Stimulated activated CD4-positive, alpha-beta T cell treated with anti-CD3 and anti-CD28 coated beads, TNF-alpha, amount 100 ng/mL, for 48 hours (primary cell): ENCODE measurements at places on chromosomes 12 and 14.

DNA sequence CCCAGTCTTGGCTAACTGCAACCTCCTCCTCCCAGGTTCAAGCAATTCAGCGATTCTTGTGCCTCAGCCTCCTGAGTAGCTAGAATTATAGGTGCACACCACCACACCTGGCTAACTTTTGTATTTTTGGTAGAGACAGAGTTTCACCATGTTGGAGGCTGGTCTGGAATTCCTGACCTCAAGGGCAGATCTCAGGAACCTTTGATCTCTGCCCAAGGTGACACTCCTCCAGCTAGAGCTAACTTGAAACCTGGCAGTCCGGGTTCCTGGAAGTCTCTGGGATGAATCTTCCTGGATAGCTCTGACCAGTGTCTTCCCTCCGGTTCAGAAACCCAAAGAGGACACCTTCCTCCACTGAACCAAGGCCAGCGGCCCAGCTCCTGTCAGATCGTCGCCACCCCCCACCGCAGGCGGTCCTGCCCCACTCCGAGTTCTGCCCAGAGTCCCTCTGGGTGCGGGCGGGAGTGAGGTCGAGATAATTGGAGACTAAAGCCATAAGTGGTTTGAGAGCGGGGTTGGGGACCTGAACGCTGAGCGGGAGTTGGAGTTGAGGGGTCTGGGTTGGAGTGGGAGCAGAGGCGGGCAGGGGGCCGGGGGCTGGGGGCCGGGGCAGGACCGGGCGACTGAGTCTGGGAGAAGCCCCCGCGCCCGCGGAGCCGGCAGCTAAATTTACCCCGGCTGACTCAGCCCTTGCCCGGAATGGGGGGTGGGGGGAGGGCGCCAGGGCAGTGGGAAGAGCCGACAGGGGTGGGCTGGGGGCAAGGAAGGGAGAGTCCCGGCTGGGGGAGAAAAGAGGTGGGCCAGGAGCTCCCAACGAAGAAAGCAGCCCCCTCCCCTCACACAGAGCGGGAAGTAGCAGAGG, 4.7 kb downstream of the DDN start:
- no peak for DNase-seq

GRCh38 chr12:56874821-56875220, 59.4 kb downstream of the SDR9C7 start:
- DNase-seq: no peak

GRCh38 chr12:52499806-52500560, 6.9 kb upstream of the KRT6A start:
- DNase-seq: no peak

GRCh38 chr12:132162508-132163031, 18.3 kb downstream of the NOC4L start:
- no peak for DNase-seq

DNA sequence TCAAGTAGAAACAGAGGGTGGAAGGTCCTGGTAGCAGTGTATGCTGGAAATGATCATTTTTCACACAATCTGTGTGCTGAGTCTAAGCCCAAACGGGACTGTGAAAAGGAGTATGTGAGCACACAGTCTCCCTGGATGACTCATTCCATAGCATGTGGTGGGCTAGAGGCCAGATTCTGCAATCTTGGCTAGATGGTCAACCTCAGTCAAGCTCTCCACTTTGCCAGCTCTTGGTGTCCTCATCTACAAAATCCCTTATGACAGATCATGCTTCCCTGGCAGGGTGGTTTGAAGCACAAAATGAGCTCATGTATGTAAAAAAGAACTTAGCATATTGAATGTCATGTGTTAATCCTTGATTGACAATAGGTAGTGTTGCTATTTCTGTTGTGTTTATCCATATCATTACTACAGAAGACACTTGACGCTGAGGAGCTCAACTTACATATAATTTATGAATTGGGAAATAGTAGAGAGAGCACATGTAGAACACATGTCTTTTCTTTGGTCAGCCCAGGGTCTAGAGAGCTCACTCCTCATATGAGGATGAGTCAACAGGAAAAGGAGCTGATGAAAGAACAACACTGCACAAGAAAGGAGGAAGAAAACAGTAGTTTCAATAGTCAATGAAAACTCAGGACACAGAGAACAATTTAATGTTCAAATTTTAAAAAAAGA, 517.5 kb downstream of the BCL11B start:
- no peak for DNase-seq

- DNase-seq: no peak
Measured at GRCh38 chr12:3958534-3958933, 85.3 kb upstream of the PARP11 start.

DNA sequence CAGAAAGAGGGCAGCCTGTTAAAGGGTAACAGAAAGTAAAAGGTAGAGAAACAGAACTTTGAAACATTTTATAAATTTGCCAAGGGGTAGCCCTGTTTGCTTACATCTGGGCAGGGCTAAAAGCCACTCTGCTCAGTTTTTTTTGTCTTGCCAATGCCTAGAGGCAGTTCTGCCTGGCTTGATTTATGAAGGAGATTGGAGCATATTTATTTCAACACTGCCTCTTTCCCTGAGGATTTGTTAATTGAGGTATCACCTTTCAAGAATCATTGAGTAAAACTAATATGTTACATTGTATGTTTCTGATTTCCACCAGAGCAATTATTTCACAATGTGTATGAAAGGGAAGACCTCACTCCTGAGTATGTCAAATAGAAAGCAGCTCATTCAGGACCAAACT, 160.8 kb downstream of the GXYLT1 start:
- no peak for DNase-seq

- DNase-seq: no peak
Measured at GRCh38 chr12:47509398-47509851, 196.4 kb downstream of the RPAP3 start.

- DNase-seq: no peak
Measured at GRCh38 chr14:24887623-24888304, 162.2 kb downstream of the STXBP6 start.

- DNase-seq: no peak
Measured at GRCh38 chr12:91182636-91183455, at the start of gene DCN. TSS of gene DCN (minus strand) at chr12:91182817. CDS start at chr12:91178552, 4,265 bp downstream.

GRCh38 chr12:46318037-46318436, 49.2 kb upstream of the SLC38A1 start:
- DNase-seq: no peak

DNA sequence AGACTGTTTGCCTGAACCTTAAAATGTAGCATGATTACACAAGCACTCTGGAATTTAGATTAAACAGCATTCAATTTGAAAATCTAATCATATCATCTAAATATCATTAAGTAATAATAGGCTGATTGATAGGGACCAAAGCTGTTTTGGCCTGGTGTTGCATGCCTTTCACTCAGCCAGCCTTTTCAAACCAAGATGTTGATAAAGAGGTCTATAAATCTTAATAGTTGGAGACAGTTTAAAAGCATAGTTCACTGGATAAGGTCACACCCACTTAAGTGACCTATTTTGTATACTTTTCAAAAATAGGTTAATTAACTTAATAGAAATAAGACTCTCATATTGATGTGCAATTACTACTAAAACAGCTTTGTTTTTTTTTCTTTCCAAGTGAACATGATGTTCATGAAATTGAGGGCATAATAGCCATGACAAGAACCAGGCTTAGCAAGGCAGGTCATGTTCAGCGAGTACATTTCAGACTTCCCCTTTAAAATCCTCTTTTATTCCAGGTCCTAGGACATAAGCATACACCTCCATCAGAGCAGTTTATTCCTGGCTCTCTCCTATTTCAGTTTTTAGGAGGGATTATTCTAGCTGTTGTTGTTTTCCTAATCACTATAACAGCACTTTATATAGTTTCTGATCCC, 349.0 kb downstream of the RAD51B start:
- no peak for DNase-seq

- no peak for DNase-seq
Measured at GRCh38 chr12:88267630-88268029, 125.5 kb downstream of the TMTC3 start.

DNA sequence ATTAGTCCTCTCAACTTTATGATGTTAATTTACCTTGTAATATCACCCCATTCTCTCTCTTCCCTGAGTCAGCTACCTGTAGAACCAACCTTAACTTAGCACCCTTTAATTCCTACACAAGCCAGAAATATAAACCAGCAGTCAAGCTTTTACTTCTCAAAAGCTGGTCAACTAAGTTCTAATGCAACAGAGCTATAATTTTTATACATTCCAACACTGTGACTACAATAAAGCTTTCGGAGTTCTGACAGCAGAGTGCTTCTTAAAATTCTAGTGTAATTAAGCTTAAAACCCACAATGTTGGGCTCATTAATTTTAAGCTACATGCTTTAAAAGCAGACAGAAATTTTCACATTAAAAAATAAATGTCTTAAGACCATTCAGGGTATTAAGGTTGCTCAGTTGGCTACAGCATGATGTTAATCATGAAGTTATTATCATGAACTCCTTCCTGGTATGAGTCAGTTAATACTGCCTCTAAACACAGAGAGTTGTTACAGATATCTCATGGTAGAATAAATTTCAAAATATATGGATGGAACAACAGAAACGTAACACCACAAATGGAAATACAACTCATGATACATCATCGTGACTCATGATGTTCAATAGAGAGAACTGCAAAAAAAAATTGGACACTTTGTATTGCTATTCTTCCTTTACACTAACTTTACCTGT, 126.7 kb downstream of the EPS8 start:
- no peak for DNase-seq

GRCh38 chr12:89176676-89177075, 175.6 kb downstream of the DUSP6 start:
- no peak for DNase-seq

DNA sequence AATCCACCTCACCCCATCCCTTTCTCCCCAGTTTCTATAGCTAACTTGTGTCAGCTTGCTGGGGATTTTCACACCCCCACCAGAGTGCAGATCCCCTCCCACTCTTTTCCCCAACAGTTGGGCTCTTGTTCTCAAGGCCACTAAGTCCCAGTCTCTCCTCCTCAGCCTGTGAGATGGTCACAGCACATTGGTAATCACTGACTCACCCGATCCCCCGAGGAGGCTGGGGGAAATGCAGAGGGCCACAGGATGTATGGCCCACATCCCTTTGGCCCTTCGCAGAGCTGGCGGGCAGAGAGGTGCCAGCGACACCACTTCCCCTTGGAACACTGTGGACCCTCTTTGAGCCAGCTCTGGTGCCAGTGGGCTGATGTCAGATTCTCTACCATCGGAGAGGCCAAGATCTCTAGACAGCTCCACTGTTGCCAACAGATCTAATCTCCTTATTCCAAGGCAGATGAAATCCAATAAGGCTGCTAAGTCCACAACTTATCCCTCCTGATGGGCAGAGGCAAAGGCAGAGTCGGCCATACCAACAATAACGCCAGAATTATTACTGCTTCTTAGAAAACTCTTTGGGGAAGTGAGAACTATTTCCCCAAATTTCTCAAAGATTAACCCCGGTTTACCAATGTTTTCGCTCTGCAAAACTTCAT, 1.6 kb downstream of the FMNL3 start:
- DNase-seq: no peak

DNA sequence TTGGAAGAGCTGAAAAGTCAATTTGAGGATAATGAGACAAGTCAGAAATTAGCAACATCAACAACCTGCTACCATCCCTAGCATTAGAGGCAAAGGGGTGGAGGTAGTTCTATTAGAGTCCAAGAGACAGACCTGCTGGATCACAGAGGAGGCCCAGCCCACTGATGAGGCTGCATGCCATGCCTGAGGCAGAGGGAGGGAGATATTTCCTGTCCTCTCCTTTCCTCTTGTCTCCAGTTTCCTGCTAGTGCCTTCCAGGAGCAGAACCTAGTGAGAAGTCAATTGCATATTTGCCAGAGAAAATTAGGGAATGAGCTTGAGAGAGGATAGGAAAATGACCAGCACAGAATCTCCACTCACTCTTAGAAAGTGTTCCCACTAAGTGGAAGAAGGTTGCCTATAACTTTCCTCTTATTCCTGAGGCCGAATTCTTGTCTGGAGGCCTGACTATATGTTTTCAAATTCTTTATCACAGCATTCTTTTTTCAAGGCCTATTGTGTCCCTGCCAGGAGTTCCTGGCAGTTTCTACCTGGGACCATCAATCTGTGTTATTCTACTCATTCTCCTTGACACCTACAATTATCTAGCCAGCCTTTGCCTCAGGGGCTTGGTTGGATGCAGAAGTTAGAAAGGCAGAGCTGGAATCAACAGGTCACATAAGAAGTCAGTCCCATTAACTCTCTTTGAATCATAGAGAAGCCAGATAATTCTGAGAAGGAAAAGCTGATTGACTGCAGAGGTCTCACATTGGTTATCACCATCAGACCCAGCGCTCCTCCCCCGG, 121.9 kb downstream of the EMP1 start:
- no peak for DNase-seq

- DNase-seq: no peak
Measured at GRCh38 chr12:41014643-41015020, 173.5 kb upstream of the PDZRN4 start.

GRCh38 chr12:121581686-121582429, 1.0 kb upstream of the KDM2B start:
- no peak for DNase-seq

GRCh38 chr12:12445882-12446181, 89.0 kb downstream of the BORCS5 start:
- no peak for DNase-seq

DNA sequence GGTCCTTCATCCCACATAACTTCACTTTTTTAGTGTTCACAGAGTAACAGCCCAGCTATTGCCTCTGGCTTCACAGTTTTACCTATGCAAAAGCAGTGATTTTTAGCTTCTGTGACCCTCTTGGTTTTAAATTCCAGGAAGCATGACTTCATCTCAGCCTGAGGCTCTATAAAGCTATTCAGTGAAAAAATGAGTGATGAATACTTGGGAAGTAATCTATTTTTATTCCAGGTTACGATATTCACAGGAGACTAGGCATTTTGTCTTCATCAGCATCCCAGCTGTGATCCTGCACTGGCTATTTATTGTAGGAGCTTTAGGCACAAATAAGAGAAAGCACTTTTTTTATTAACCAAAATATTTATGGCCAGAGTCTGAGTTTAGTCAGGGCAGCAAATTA, 164.8 kb downstream of the SNAPC1 start:
- no peak for DNase-seq

- no peak for DNase-seq
Measured at GRCh38 chr14:52944254-52944653, 6.6 kb downstream of the FERMT2 start.

DNA sequence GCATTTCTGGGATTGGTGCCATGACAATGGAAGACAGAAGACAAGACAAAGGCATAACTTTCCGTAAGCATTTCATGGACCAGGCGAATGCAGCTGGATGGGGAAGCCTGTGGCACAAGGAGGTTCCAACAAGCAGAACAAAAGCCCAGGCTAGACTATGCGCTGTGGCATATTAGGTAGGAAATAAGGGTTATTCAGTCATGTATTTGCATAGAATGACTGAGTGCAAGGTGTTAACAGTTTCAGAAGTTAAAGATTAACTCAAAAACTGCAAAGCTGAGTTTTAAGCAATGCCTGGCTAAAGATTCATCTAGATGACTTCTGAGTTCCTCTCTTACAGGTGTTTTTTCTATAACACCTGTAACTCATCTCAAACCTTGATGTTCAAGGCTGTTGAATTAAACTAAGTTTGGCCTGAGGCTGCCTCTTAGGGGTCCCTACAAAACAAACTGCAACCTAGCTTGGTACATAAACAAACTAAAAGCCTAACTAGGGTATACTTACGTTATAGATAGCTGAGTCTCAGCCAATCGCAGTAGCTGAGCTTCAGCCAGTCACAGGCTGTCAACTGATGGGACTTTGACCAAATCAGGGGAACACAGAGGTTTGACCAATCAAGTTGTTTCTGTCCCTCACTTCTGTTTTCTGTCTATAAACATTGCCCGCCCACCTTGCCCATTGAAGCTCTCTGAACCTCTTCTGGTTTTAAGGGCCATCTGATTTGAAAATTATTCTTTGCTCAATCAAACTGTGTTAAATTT, 52.2 kb upstream of the PLBD1 start:
- DNase-seq: no peak

GRCh38 chr12:67590149-67590790, 58.3 kb upstream of the DYRK2 start:
- no peak for DNase-seq

GRCh38 chr12:80269803-80270552, 170.6 kb downstream of the OTOGL start:
- no peak for DNase-seq
